ENCODE measurements at places on chromosomes 7 and 10.

DNA sequence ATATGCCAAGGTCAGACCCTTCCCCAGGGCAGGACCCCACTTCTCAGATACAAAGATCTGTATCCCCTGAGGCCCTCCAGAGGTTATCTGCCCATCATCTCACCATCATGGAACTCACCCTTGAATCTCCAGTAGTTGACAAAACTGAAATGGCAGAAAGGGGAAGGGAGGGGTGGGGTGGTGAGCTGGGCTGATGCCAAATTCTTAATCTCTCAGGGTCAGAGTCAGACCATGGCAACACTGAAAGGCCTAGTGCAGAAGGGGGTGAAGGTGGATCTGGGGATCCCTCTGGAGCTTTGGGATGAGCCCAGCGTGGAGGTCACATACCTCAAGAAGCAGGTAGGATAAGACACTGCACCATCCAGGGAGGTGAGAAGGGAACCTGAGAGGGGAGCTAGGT, 3.1 kb downstream of the CNPY4 start:
- no peak for DNase-seq

DNA sequence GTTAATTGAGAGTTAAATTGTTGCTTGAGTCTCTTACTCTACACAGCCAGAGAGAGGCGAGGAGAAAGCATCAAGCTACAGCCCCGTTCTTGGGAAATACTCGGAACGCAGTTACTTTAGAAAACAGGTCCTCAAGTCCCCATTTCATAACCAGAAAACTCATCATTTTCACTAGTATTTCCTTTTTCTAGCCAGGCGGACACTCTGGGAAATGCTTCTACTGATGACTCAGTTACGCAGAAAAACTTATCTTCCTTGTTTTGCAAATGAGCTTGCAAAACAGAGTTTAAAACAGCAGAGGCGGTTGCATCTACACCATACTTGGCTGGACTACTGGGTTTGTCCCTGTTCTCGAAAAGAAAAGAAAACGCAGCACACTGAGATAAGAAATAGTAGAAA, 111.4 kb upstream of the FGFR2 start:
- DNase-seq, result no peak

- peak; percentile 85 for DNase-seq
Measured at GRCh38 chr10:23439961-23440889, 1.4 kb downstream of the OTUD1 start.

DNA sequence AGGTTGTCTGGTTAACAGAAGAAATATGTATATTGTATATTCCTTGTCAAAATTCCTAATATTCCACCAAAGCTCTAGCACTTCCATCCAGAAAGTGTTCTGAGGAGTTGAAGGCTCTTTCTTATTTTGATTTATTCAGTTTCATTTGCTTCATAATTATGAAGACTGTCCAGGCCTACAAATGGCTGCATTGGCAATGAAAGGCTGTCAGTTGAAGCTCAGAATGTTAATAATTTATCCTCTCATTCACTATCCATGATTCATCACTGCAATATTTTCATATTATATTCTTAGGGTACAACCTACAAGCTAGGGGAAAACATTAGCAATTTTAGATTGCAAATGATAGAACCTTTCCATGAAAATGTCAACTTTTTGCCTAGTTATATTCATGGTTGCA, 57.3 kb downstream of the ARID5B start:
- no peak for DNase-seq

- no peak for DNase-seq
Measured at GRCh38 chr7:96903906-96904305, 101.4 kb upstream of the DLX6 start.

Measured in GM23248 (cell line).